MCF 10A (cell line): ENCODE measurements at places on chromosomes 12 and 14.

GRCh38 chr12:8894378-8894777 is 19.9 kb upstream of the PHC1 start:
- H3K27me3 ChIP-seq: no peaks in the 10 kb centered on the region
- no peak overlapping the region for H3K27ac ChIP-seq
- no peak overlapping the region for H3K4me3 ChIP-seq
- H3K36me3 ChIP-seq: no peaks in the 10 kb centered on the region
- no peak for DNase-seq

DNA sequence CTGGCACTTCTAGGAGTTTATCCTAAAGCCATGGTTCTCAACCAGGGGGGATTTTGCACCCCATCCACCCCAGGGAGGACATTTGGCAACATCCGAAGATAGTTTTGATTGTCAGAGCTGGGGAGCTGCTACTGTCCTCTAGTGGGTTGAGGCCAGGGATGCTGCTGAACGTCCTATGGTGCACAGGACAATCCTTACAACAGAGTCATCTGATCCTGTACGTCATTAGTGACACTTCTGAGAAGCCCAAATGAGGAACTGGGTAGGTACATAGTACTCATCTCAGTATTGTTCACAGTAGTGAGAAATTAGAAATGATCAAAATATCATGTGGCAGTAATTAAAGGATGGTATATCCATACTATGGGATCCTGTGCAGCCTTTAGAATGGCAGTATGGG is 185.1 kb downstream of the CHST11 start:
- DNase-seq: no peak
- no peak overlapping the region for H3K4me3 ChIP-seq
- no peak overlapping the region for H3K27ac ChIP-seq
- no peaks in the 10 kb centered on the region for H3K36me3 ChIP-seq
- peaks cover 6% of the 10 kb centered on the region for H3K4me1 ChIP-seq

GRCh38 chr14:68450391-68451120 is 342.3 kb downstream of the ZFP36L1 start:
- H3K4me3 ChIP-seq: no peak overlapping the region
- no peaks in the 10 kb centered on the region for H3K27me3 ChIP-seq
- DNase-seq: no peak
- peaks cover 13% of the 10 kb centered on the region for H3K4me1 ChIP-seq
- peaks cover 5% of the 10 kb centered on the region for H3K36me3 ChIP-seq

GRCh38 chr12:79557690-79558315 is 133.0 kb downstream of the PAWR start:
- H3K27me3 ChIP-seq: no peaks in the 10 kb centered on the region
- no peak for DNase-seq
- H3K4me1 ChIP-seq: no peaks in the 10 kb centered on the region
- peaks cover 36% of the 10 kb centered on the region for H3K36me3 ChIP-seq

GRCh38 chr14:55892906-55893305 is 225.3 kb upstream of the PELI2 start:
- H3K27ac ChIP-seq: no peak overlapping the region
- H3K4me1 ChIP-seq: peaks cover 7% of the 10 kb centered on the region
- DNase-seq: peak; percentile 6
- no peaks in the 10 kb centered on the region for H3K27me3 ChIP-seq
- peaks cover 7% of the 10 kb centered on the region for H3K36me3 ChIP-seq
- H3K4me3 ChIP-seq: no peak overlapping the region

- no peak overlapping the region for H3K27ac ChIP-seq
- no peak overlapping the region for H3K4me3 ChIP-seq
- no peak for DNase-seq
- H3K36me3 ChIP-seq: peaks cover 91% of the 10 kb centered on the region
- no peaks in the 10 kb centered on the region for H3K27me3 ChIP-seq
Observed at GRCh38 chr12:121911824-121912585, 6.4 kb upstream of the CFAP251 start.

GRCh38 chr14:105448706-105449111 is 25.9 kb upstream of the CRIP2 start:
- no peaks in the 10 kb centered on the region for H3K4me1 ChIP-seq
- peaks cover 39% of the 10 kb centered on the region for H3K36me3 ChIP-seq
- H3K4me3 ChIP-seq: no peak overlapping the region
- no peak overlapping the region for H3K27ac ChIP-seq
- H3K27me3 ChIP-seq: no peaks in the 10 kb centered on the region

- no peak overlapping the region for H3K27ac ChIP-seq
- peaks cover 9% of the 10 kb centered on the region for H3K27me3 ChIP-seq
- DNase-seq: peak; percentile 68
- H3K36me3 ChIP-seq: no peaks in the 10 kb centered on the region
- no peak overlapping the region for H3K4me3 ChIP-seq
Observed at GRCh38 chr12:14167005-14167628, 185.7 kb upstream of the GRIN2B start.

DNA sequence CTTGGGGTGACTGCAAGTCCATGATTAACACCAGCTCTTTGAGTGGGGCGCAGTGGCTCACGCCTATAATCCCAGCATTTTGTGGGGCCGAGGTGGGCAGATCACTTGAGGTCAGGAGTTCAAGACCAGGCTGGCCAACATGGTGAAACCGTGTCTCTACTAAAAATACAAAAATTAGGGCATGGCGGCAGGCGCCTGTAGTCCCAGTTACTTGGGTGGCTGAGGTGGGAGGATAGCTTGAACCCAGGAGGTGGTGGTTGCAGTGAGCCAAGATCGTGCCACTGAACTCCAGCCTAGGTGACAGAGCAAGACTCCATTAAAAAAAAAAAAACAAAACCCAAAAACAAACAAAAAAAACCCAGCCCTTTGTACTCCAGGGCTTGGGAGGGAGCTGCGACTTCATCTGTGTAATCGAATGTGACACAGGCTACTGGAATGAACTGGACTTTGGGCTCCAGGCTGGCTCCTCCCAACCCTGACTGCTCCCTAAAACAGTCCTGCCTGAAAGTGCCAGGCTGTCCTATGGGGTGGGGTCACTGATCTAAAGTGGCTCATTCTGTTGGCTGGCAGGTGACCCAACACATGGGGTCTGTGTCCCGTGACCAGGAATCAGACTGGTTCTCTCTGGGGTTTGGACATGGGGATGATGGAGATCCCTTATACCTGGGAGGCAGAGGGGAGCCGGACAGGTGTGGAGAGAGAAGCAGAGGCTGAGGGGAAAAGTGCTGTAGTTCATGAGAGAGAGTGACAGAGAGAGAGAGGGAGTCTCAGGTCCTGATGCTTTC is 9.3 kb upstream of the C12orf43 start:
- no peaks in the 10 kb centered on the region for H3K27me3 ChIP-seq
- DNase-seq: no peak
- no peaks in the 10 kb centered on the region for H3K36me3 ChIP-seq
- no peak overlapping the region for H3K4me3 ChIP-seq
- H3K4me1 ChIP-seq: peaks cover 8% of the 10 kb centered on the region

DNA sequence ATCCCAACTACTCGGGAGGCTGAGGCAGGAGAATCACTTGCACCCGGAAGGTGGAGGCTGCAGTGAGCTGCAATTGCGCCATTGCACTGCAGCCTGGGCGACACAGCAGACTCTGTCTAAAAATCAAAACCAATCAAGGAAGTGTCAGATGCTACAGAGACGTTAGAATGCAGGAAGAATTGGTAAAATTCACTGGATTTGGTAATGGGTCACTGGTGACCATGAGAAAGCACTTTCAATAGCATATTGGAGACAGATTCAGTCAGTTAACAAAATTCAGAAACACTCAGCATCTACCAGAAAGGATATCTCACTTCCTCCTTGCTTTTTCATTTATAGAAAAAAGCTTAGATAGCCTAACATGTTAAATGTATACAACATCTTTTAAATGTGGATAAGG is 17.5 kb downstream of the BIN2 start:
- no peak overlapping the region for H3K4me3 ChIP-seq
- H3K36me3 ChIP-seq: no peaks in the 10 kb centered on the region
- no peak overlapping the region for H3K27ac ChIP-seq
- peaks cover 14% of the 10 kb centered on the region for H3K4me1 ChIP-seq
- H3K27me3 ChIP-seq: no peaks in the 10 kb centered on the region

DNA sequence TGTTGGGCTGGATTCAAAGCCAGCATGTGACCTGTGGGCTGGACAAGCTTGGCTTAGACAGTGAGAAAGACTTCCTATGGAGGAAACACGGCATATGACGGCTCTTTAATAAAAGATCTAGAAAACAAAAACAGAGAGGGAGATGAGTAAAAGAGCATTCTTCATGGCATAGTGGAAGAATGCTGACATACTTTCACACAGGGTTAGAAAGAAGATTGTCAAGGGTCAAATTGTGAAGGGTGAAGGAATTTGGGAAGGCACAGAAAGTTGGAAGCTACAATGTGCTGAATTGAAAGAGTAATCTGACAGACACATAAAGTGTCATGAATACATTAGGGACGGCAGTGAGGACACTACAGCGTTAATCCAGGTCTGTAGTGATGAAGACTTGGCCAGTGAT is 63.4 kb downstream of the GALNT4 start:
- no peaks in the 10 kb centered on the region for H3K36me3 ChIP-seq
- no peak overlapping the region for H3K4me3 ChIP-seq
- H3K27me3 ChIP-seq: no peaks in the 10 kb centered on the region
- DNase-seq: no peak
- H3K4me1 ChIP-seq: peaks cover 8% of the 10 kb centered on the region
- H3K27ac ChIP-seq: peak overlapping the region; percentile 9

- no peaks in the 10 kb centered on the region for H3K27me3 ChIP-seq
- peaks cover 6% of the 10 kb centered on the region for H3K36me3 ChIP-seq
Observed at GRCh38 chr12:69553628-69554248, 31.5 kb upstream of the CCT2 start.

DNA sequence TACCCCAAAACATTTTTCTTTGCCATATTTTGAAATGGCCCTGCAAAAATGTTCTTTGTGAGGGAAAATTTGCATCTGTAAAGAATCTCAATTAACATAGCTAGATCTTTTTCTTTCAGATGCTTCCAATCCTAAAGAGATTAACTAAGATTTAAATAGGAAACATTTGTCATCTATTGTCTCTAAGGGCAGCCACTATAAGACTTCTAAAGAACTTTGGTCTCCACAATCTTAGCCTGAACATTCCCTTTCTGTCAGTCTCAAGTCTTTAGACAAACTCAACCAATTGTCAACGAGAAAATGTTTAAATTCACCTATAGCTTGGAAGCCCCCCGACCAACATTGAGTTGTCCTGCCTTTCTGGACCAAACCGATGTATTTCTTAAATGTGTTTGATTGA is 71.1 kb upstream of the RASSF8 start:
- DNase-seq: no peak
- H3K27ac ChIP-seq: no peak overlapping the region
- no peaks in the 10 kb centered on the region for H3K36me3 ChIP-seq
- H3K4me1 ChIP-seq: peaks cover 6% of the 10 kb centered on the region
- H3K27me3 ChIP-seq: no peaks in the 10 kb centered on the region

DNA sequence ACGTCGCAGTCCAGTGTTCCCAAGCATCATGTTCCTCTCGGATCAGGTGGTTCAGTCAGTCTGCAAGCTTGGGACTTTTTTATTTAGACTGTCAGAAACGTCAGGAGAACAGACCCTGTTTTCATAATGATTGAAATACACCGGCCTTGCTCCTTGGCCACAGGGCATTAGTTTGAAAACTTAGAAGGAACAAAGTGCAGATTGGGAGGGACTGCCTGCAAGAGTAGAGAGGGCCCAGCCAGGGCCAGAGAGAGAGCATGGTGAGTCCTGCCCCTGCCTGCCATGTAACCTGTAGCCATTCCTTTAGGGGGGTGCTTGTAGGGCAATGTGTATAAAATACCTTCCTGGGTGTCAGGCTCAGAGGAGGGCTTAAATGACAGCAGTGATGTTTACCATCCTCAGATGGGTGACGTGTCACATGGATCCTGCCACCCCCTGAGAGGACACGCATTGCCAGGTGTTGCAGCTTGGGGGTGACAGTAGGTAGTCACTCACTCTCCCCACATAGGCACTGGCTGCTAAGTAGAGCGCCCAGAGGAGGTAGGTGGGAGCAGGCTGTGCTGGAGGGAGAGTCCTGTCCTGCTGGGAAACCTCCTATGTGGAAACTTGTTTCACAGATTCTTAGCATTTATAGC is 45.7 kb downstream of the MMAB start:
- no peak for DNase-seq
- no peaks in the 10 kb centered on the region for H3K27me3 ChIP-seq
- no peak overlapping the region for H3K4me3 ChIP-seq
- H3K27ac ChIP-seq: no peak overlapping the region

DNA sequence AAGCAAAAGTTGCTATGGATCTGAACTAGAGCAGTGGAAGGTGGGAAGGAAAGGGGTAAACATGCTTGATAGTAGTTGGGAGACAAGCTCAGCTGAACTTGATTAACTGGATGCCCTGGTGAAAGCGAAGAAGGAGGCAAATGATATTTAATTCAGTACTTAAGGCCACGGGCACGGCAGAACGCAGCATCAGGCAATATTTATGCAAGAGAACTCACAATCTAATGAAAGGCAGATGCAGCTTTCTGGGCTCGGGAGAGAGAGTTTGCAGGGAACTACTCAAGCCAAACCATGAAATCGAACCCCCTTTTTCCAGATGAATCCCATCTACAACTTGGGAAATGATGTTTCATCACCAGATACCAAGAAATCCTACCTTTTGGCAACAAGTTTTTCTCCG is 3.5 kb upstream of the CNIH1 start:
- H3K27me3 ChIP-seq: no peaks in the 10 kb centered on the region
- H3K27ac ChIP-seq: peak overlapping the region; percentile 42
- H3K4me1 ChIP-seq: peaks cover 24% of the 10 kb centered on the region
- DNase-seq: no peak
- H3K36me3 ChIP-seq: peaks cover 3% of the 10 kb centered on the region

DNA sequence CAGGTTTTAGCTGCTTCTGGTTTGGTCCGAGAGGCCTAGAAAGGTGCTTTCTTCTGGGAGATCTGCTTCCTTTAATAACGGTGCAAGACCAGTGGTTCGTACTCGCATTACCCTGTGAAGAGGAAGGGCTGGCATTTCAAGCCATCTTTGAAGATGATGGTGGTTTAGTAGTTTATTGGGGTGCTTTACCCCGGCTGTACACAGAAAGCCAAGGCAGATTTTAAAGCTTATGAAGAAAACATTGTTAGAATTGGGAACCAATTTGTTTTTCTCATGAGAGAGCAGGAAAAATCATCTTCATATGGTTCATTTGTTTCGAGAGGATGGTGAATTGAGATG is 3.6 kb downstream of the CCND2 start:
- H3K27ac ChIP-seq: no peak overlapping the region
- peak overlapping the region; percentile 48 for H3K4me3 ChIP-seq
- no peak for DNase-seq
- H3K36me3 ChIP-seq: peaks cover 65% of the 10 kb centered on the region
- peaks cover 19% of the 10 kb centered on the region for H3K4me1 ChIP-seq
- H3K27me3 ChIP-seq: peaks cover 37% of the 10 kb centered on the region
